ENCODE measurements at places on chromosomes 2 and 18. TPM values are rescaled to one million over a fixed set of nuclear protein-coding genes. Genes with fewer than 3 reads are reported as not detected.

ALPI gene
- not detected for total RNA-seq

TNFAIP6 gene
- 8.1 TPM for total RNA-seq

CYP27C1 gene
- 0.11 TPM for total RNA-seq

BCL2L11 gene
- 48.7 TPM for total RNA-seq

DNA sequence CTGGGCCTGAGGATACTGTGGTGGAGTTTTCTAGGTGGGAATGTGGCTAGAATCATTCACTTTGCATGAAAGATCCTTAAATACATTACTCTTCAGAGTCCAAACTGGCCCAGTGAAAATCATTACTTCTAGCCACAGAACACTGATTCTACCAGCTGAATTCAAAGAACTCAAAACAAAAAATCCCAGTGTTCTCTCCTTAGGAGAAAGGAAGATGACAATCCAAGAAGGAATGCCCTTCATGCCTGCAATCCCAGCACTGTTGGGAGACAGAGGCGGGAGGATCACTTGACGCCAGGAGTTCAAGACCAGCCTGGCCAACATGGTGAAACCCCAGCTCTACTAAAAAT lies 35.2 kb downstream of the FAM228A start:
- no peak overlapping the region for H3K4me3 ChIP-seq
- DNase-seq = no peak
- peaks cover 75% of the 10 kb centered on the region for H3K36me3 ChIP-seq
- no peaks in the 10 kb centered on the region for H3K4me1 ChIP-seq
- no peak overlapping the region for H3K27ac ChIP-seq

DNA sequence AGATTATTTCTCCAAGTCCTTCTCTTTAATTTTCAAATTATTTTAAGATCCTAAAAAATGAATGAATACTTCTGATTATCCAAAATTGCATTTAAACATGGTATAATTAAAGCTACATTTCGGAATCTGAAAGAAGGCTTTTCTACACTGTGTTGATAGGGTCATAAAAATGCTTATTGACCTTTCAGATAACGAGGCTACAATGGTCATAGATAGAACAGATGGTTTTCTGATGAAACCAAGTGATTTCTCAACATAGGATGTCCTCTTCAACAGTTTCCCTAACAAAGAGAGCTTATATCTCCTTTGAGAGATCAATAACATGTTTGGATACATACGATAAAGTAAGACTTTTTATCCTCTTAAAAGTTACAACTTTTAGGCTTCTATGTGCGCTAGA lies 201.1 kb downstream of the PTH2R start:
- no peak overlapping the region for H3K4me3 ChIP-seq
- DNase-seq = no peak
- no peak overlapping the region for H3K27ac ChIP-seq
- H3K27me3 ChIP-seq = no peaks in the 10 kb centered on the region

DNA sequence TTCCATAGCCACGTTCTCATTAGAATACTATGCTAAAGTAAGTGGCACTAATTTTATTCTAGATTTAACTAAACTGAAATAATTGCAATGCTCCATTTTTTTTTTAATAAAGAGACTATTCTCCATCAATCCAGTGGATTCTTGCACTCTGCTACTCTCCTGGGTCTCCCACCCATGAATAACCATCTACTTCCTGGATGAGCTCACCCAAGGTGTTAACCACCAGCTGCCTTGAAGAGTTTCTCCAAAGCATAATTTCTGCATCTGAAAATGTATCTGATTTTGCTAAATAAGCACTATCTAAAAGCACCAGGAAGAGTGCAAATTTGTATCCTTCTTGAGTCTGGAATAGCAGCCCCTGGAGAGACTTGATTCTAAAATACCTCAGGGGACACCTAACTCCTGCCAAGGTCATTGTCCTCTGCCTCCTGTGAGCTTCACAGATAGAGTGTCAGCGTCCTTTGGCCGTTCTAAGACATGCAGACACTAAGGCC lies 41.6 kb upstream of the SH3BP4 start:
- no peak overlapping the region for H3K27ac ChIP-seq
- H3K36me3 ChIP-seq = no peaks in the 10 kb centered on the region
- DNase-seq = no peak
- H3K4me3 ChIP-seq = no peak overlapping the region
- H3K27me3 ChIP-seq = no peaks in the 10 kb centered on the region

- no peak overlapping the region for H3K4me3 ChIP-seq
- no peaks in the 10 kb centered on the region for H3K4me1 ChIP-seq
- H3K27me3 ChIP-seq = no peaks in the 10 kb centered on the region
Measured at GRCh38 chr18:5972298-5972697, 77.0 kb upstream of the TMEM200C start.

DNA sequence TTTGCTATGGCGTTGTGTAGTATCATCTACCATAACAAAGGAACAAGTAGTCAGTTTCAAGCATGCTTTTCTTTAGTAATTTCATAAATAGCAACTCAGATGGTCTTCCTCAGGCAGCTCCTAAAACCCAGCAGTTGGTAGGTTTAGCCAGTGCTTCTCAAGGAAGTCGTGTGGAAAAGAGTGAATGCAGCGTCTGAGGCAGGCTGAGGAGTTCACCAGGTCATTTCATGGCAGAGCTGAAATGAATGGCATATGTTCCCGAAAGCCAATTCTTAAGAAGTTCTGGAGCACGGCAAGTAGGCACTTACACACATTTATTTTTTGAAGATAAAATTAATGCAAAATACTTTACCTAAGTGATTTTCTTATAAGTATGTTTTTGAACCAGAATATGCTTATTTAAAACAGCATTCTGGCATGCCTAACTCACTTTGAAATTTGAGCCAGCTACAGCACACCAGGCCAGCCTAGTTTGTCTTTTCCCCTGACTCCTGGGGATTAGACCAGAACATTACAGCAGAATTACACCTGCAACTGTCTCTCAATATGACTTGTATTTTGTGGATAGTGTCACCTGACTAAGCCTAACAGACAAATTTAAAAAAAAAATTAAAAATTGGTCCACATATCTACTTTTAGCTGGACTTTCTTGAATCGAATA lies 62.2 kb downstream of the OSBPL6 start:
- H3K27me3 ChIP-seq = no peaks in the 10 kb centered on the region
- H3K36me3 ChIP-seq = no peaks in the 10 kb centered on the region
- no peak for DNase-seq
- H3K4me3 ChIP-seq = no peak overlapping the region
- H3K4me1 ChIP-seq = no peaks in the 10 kb centered on the region

GRCh38 chr2:26959331-26959730 lies 11.1 kb upstream of the MAPRE3 start:
- H3K27ac ChIP-seq = no peak overlapping the region
- no peak for DNase-seq
- peaks cover 6% of the 10 kb centered on the region for H3K4me1 ChIP-seq

GRCh38 chr2:126482582-126483464 lies 173.1 kb upstream of the GYPC start:
- H3K4me3 ChIP-seq = no peak overlapping the region
- no peaks in the 10 kb centered on the region for H3K36me3 ChIP-seq
- no peak for DNase-seq
- no peaks in the 10 kb centered on the region for H3K4me1 ChIP-seq

DNA sequence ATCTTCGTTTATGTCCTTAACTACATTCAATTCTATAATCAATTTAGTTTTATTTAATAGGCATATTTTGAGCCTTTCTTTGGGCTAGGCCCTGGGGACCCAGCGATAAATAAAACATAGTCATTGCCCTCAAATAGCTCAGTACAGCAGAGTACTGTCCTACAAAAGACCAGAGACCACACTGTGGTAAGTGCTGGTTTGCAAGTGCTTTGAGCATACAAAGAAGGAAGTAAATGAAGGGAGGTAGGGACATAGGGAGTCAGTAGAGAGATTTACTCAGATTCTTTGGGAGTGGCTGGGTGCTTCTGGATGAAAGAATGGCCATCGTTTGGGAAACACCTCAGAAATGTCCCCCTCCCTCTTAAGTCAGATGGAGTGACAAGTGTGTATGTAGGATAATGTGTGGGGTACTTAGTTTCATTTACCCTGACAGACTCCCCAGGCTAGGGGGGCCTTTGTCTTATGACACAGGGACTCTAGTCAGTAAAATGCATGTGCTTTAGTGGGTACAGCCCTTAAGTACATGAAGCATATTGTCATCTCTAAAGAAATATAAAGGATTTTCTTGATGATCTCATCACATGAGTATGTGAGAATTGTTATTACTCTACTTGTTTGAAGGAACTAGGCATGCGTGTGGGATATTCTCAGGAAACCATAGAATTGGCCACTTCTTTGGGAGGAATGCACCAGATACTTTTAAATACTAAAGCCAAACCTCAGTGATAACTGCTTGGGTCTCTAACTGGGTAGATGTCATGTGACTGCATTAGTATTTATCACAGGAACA lies 35.1 kb downstream of the MAPRE2 start:
- H3K4me3 ChIP-seq = no peak overlapping the region
- no peaks in the 10 kb centered on the region for H3K27me3 ChIP-seq
- no peak for DNase-seq

DNA sequence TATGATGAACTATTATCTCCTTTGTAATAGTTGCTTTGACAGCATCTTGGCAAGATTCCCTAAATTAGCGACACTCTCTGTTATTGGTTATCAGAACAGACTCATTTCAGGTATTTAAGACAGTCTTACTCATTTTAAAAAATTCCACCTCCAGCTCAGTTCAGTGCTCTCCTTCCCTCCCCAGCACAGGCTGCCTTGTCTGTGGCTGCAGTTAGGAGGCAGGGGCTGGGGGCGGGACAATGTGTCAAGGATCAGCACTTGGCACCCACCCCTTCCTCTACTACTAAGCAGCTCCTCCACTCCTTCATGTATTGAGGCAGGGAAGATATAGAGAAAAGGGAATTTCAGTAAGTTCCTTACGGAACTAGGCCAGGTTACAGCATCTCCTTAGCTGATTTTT lies 85.0 kb downstream of the VSNL1 start:
- no peak overlapping the region for H3K4me3 ChIP-seq
- H3K27me3 ChIP-seq = no peaks in the 10 kb centered on the region
- DNase-seq = no peak

DNA sequence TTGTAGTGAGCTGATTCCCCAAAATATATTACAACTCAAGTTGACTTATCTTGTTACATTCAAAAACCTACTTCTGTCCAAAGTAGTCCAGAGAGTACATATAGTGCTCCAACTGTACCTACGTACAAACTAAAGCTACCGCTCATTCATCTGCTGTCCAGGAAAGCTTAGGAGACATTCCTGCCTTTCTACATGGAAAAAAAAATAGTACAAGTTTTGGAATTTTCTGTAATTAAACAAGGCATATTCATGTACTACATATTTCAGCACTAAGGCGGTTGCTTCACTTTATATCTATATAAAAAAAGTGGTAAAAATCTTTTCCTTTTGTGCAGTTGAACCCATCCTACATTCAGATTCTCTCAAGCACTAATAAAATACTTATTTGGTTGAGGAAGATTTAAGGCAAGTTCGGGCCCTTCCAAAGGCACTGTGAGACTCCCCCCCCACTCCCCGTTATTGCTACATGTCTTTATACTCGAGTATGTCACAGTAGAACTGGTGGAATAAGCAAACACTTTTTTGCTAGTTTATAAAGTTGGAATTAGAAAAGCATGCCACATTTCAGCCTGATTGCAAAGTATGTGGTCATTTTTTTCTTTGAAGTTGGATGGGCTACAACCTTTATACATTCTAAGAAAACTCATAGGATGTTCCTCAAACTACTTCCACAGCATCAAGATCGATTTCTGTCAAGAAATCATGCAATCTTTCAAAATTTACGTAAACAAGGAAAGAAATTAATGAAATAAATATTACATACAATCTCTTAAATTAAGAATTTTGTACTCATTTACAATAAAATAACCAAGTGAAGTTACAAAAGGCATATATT lies 3.7 kb downstream of the ZFP36L2 start:
- peak overlapping the region; percentile 99 for H3K27ac ChIP-seq
- peaks cover 6% of the 10 kb centered on the region for H3K36me3 ChIP-seq
- no peak for DNase-seq
- H3K4me1 ChIP-seq = peaks cover 57% of the 10 kb centered on the region
- no peaks in the 10 kb centered on the region for H3K27me3 ChIP-seq
- no peak overlapping the region for H3K4me3 ChIP-seq

- no peak overlapping the region for H3K4me3 ChIP-seq
- H3K36me3 ChIP-seq = no peaks in the 10 kb centered on the region
- H3K4me1 ChIP-seq = no peaks in the 10 kb centered on the region
- DNase-seq = no peak
- H3K27ac ChIP-seq = no peak overlapping the region
Measured at GRCh38 chr18:52216666-52217065, 123.3 kb upstream of the DCC start.

DNA sequence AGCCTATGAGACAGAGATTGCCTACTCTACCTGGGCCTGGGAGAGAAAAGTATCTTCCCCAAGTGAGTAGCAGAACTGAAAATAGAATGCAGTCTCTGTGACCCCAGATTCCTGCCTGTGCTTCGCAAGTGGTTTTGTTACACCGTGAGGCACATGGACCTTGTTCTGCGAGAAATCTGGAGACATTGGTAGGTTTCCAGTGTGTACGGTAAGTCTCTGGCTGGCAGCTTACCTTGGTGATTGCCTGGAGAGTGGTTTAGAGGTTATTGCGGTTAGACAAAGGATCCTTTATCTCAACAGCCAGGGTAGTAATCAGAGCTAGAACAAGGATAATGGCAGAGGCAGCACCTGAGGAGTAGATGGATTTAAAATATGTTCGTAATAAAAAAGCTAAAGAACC lies 606.0 kb upstream of the GCFC2 start:
- no peak overlapping the region for H3K27ac ChIP-seq
- H3K36me3 ChIP-seq = no peaks in the 10 kb centered on the region
- H3K27me3 ChIP-seq = no peaks in the 10 kb centered on the region
- H3K4me3 ChIP-seq = no peak overlapping the region
- no peak for DNase-seq
